ENCODE measurements at places on chromosomes 12 and 14. TPM values are rescaled to one million over a fixed set of nuclear protein-coding genes. Genes with fewer than 3 reads are reported as not detected.

RTN1 gene
- total RNA-seq, result under 0.01 TPM

CEBPE gene
- total RNA-seq, result not detected

ADAMTS20 gene
- total RNA-seq, result not detected

GALNT8 gene
- total RNA-seq, result 0.15 TPM

Measured in bronchus fibroblast of lung (primary cell).